Foreskin fibroblast (primary cell): ENCODE measurements at places on chromosomes 3 and 15.
A peak's percentile ranks its signal among the peaks of the same experiment; 100 is the strongest.

GRCh38 chr3:13185737-13186434 is 112.7 kb upstream of the IQSEC1 start:
- DNase-seq, result no peak

- no peak for DNase-seq
These were observed 105.2 kb downstream of the CHCHD4 start for GRCh38 chr3:14019459-14019858.

- DNase-seq, result peak; percentile 85
These were observed at the start of gene C3orf62 for GRCh38 chr3:49276475-49277382. C3orf62 (minus strand) TSS chr3:49277232; CDS start chr3:49276872, 360 bp downstream.

- DNase-seq, result no peak
These were observed 802 bp upstream of the CHRNB4 start for GRCh38 chr15:78641749-78642275.

DNA sequence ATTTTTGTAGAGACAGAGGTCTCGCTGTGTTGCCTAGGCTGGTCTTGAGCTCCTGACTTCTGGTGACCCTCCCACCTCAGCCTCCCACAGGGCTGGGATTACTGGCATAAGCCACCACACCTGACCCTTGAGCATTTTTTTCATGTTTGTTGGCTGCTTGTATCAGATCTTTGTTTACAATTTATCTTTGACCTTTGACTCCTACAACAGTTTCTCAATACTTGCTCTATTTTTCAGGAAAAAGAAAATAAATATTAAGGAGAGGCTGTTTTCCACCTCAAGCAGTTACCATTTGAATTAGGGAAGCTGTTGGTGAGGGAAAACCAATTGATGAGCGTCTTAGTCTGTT is 44.5 kb downstream of the LIMD1 start:
- DNase-seq, result no peak

DNA sequence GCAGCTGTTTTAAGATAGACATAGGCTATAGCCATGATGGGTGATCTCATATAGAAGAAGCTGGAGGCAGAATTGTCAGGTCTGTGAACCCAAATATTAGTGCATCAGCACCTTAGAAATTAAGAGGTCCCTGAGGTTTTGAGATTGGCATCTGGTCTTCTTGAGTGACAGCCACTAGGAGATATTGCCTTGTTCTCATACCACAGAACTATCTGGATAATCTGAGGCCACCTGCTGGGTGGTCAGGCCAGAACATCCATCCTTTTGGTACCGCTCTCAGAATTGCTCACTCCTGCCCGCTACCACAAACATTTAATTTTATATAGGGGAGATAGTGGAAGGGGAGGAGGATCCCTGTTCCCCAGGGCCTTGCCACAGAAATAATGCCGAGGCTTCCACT is 210.6 kb upstream of the ZPLD1 start:
- DNase-seq, result peak; percentile 62
